Activated CD4-positive, alpha-beta T cell treated with anti-CD3 and anti-CD28 coated beads for 36 hours (primary cell): ENCODE measurements at places on chromosomes 2 and 18. TPM values are rescaled to one million over a fixed set of nuclear protein-coding genes. Genes with fewer than 3 reads are reported as not detected.

Gene ALLC
- not detected for total RNA-seq

GRCh38 chr2:69517410-69517809 lies 80.2 kb upstream of the NFU1 start:
- no peak for DNase-seq

- DNase-seq: no peak
Measured at GRCh38 chr2:147660680-147661079, 184.1 kb upstream of the ACVR2A start.

GRCh38 chr2:57105694-57106093 lies 921.9 kb downstream of the CCDC85A start:
- DNase-seq: no peak

- no peak for DNase-seq
Measured at GRCh38 chr2:60067006-60067405, 486.4 kb downstream of the BCL11A start.

Gene ACTR2
- 326 TPM for total RNA-seq

DNA sequence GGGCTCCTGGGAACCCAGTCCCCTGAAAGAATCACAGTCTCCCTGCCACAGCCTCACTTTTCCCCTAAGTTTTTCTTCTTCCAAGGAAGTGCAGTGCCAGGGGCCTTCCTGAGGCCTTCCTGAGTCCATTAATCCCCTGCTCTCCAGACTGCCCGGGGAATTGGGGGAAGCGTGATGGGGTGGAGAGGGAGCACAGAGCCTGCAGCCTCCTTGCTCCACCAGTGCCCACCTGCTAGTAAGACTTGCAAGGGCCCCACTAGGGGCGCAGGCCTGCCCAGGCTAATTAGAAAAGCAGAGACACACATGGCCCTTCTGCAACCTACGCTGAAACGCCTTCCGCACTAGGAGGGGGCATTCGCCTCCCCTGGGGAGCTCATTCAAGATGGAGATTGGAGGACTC lies 110.6 kb downstream of the MRO start:
- DNase-seq: no peak

Gene SLC5A6
- 27.3 TPM for total RNA-seq

Gene TCF4
- total RNA-seq: 1.9 TPM

Gene PJVK
- 1.9 TPM for total RNA-seq

GRCh38 chr18:45876161-45876560 lies 50.7 kb downstream of the SIGLEC15 start:
- DNase-seq: no peak

DNA sequence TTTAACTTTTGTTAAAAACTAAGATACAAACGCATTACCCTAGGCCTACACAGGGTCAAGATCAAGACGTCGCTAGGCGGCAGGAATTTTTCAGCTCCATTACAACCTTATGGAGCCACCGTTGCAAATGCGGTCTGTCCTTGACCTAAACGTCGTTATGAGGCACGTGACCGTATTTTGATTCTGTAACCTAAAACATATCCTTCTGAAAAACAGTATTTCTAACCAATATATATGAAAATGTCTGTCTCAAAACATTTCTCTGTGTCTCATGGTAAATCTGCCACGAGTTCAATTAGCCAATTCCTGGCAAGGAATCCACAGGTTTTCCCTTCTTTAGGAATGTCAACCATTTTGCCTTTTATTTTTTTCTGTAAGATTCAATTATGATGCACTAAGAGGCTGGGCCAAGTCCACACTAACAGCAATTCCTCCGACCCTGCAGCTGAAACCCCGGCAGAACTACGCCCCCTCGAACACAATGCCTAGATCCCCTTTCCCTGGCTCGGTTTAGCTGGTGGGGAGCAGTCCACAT lies 1.7 kb downstream of the RTN4 start:
- DNase-seq: peak; percentile 14

- DNase-seq: no peak
Measured at GRCh38 chr2:3432693-3433338, 53.3 kb downstream of the TRAPPC12 start.

- DNase-seq: peak; percentile 87
Measured at GRCh38 chr2:113910110-113910717, 20.3 kb downstream of the ACTR3 start.

Gene EIF2AK2
- 70.6 TPM for total RNA-seq

DNA sequence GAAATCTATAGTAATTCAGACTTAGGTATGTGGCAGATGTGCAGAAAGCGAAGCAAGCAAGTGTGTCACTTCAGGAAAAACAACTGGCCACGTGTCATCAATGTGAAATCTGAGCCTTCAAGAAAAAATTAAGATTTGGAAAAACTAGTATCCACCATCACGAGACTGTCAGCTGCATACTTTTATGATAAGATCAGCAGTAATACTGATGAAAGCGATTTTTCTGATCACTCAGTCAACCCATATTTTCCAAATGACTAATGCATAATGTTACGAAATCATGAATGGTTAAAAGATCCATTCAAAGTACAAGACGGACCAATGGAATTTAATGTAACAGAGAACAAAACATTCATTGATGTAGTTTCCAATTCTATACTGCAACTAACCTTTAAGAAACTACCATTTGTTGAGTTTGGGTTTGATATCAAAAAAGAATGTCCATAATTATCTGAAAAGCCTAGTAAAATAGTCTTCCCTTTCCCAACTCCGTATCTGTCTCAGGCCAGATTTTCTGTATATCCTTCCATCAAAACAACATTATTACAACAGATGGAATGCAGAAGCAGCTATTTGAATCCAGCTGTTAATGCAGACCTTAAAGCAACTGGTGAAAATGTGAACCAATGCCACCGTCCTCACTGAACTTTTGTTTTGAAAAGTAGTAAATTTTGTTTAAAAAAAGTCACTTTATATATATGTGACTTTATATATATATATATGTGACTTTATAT lies 17.0 kb upstream of the BCL2 start:
- no peak for DNase-seq

Gene GPR55
- total RNA-seq: 4.0 TPM

DNA sequence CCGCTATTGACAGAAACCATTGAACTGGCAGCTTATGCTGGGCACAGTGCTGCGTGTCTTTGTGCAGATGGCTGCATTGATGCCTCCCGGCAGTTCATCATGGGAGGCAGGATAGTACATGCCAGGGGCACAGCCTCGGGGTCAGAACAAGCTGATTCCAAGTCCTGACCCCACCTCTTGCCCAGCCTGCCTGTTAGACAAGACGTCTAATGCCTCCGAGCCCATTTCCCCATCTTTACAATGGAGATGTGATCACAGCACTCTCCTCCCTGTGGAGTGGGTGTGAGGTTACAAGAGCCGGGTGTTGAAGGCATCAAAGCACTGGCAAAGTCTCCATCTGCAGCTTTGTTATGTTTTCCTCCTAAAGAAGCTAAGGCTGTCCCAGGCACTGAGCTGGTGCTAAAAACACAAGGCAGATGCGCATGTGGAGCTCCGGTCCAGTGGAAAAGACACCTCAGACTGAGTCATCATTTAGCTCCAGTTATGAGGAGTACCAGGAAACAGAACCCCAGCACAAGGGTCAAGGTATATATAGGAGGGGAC lies 125.7 kb upstream of the EPAS1 start:
- no peak for DNase-seq

GRCh38 chr2:28231110-28231631 lies 161.5 kb upstream of the FOSL2 start:
- DNase-seq: no peak

Gene CDKL4
- total RNA-seq: not detected

- no peak for DNase-seq
Measured at GRCh38 chr18:73824671-73825070, 323.0 kb downstream of the FBXO15 start.
